ENCODE measurements at places on chromosomes 12 and 14. TPM values are rescaled to one million over a fixed set of nuclear protein-coding genes. Genes with fewer than 3 reads are reported as not detected.

BHLHE41 gene
- 0.10 TPM for total RNA-seq

AVPR1A gene
- total RNA-seq, result 1.9 TPM

GLI1 gene
- 0.10 TPM for total RNA-seq

REP15 gene
- not detected for total RNA-seq

GSG1 gene
- total RNA-seq, result not detected

EEA1 gene
- 6.2 TPM for total RNA-seq

FAR2 gene
- 7.0 TPM for total RNA-seq

RNASE7 gene
- total RNA-seq, result not detected

AMN gene
- total RNA-seq, result 0.84 TPM

CLEC4C gene
- total RNA-seq, result 3.0 TPM

IAPP gene
- total RNA-seq, result not detected

GPR132 gene
- 98.0 TPM for total RNA-seq

ZNF385A gene
- 30.4 TPM for total RNA-seq

KITLG gene
- total RNA-seq, result 0.21 TPM

ZNF268 gene
- total RNA-seq, result 23.9 TPM

RPGRIP1 gene
- total RNA-seq, result 0.42 TPM
